ENCODE measurements at places on chromosomes 13 and 19.

DNA sequence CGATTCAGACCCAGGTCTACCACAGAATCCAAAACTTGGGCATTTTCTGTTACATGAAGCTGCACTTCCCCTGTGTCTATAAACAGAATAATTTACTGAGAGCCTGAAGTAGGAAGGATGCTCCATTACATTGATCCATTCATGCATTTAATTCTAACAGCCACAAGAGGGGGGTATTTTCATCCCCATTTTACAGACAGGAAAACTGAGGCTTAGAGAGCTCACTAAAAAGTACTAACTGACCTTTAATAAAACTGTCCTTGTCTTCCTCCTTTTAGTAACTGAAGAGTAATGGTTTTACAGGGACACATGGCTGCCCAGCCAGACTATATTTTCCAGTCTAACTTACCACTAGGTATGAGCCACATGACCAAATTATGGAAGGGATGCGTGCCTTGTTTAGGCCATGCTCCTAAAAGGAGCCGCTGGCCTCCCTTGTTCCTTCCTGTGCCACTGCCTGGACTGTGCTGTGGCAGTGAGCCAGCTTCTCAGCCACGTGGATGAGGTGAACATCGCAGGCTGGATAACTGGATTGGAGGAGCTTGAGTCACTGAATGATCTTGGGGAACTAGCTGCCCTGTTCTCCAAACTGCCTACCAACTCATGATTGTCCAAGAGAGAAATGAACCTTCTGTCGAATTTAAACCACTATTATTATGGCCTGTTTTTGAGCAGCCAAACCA, 108.3 kb downstream of the DOCK9 start:
- no peak for DNase-seq

GRCh38 chr19:4597975-4598671, 38.6 kb upstream of the SEMA6B start:
- DNase-seq: no peak

DNA sequence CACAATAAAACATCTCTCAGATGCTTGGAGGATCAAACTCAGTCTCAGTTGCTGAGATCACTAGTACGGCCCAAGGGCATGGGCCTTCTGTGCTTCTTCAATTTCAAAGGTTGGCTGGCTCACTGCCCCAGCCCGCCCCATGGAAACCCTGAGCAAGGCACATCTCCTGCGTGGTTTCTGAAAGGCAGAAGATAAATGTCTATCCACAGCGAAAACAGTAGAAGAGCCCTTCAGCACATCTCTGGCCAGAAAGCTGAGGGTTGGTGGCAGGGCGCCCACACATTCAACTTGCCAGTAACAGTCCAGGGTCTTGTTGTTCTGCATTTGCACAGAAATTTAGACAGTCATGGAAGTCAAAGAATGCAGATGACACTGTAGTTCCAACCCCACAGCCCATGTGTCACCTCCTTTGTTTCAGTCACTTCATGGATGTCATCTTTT, 24.0 kb upstream of the KATNAL1 start:
- DNase-seq: no peak

DNA sequence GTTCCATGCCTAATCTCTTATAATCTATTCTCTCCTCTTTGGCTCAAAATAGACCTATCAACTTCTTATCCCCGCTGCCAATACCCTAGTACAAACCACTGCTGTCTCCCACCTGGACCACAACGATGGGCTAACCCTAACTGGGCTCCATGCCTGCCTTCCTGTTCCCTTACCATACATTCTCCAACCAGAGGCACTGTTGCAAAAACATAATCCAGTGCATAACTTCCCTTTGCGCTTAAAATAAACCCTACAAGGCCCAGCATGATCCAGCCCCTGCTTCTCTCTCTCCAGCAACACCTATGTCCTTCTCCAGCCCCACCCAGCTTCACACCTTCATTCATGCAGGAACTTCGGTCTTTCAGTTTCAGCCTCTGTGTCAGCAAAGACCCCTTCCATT, 27.4 kb upstream of the CEBPA start:
- DNase-seq: no peak

DNA sequence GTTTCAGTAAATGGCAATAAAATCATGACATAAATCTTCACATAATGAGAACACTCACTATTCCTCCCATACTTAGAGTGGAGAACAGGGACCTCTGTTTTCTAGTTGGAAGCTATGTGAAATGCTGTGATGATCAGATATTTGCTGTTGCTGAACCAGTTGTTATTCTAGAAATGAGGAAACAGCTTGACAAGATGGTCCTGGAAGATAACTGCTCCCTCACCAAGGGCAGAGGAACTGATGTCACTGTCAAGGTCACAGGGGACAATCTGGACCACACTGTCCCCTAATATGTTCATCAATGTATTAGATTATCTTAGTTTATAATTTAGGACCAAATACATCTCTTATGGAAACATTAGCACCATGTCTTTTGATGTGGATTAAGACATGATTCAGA, 1173.3 kb downstream of the PCDH17 start:
- no peak for DNase-seq

DNA sequence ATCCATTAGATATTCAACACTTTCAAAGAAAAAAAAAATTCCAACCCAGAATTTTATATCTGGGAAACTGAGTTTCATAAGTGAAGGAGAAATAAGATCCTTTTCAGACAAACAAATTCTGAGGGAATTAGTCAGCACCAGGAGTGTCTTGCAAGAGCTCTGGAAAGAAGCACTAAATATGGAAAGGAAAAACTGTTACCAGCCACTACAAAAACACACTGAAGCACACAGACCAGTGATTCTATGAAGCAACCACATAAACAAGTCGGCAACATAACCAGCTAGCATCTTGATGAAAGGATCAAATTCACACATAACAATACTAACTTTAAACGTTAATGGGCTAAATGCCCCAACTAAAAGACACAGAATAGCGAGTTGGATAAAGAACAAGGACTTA, 368.4 kb upstream of the MIR17HG start:
- no peak for DNase-seq

Data from large intestine (tissue), 12 donors.